Suprapubic skin (tissue), 4 donors: ENCODE measurements at places on chromosomes 5 and 9.
A peak's percentile ranks its signal among the peaks of the same experiment; 100 is the strongest.

DNA sequence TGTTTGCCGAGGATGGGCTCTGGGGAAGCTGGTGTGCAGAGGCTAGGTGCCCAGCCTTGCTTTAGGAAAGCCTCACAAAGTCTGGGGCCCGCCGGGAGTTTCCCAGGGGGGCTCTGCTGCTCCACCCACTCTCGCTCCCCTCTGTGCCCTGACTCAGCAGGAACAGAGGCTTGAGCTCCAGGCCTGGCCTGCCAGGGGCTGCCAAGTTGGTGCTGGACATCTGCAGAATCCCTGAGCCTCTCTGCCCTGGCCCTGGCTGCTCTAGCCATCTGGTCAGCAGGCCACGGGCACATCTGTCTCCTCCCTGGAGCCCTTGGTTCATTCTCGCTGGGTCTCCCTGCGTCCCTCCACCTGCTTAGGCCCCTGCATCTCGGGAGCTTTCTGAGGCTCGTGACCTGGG lies 647 bp upstream of the ADAMTSL2 start:
- DNase-seq, result no peak

DNA sequence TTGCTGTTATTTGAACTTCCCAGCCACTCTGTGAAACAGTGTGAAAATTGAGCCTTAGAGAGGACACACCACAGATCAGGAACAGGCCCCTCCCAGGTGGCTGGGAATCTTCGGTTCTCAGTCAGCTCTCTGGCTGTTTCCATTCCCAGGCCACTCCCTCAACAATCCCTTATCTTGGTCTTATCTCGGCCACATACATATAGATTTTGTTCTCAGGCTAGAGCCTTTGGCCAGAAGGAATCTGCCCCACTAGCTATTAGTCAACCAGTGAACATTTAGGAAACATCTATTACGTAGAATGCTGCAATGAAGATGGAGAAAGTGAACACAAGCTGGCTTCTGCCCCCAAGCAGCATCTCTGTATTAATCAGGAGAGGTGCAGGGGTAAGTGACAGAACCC lies 21.0 kb upstream of the WWC1 start:
- no peak for DNase-seq

DNA sequence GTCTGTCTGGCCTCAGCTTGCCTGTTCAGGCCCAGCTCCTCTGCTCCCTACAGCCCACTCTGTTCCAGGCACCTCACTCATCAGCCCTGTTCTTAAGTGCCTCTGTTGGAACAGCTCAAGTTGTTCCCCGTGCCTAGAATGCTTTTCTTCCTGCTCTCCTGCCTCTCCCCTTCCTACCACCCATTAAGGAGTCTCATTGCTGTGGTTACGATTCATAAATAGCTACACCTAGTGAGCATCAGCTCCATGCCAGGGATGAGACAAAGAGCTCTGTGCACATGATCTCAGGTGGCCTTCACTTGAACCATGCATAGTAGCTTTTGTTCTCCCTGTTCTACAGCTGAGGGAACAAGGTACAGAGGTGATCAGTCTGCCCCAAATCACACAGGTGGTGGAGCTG lies 54.3 kb downstream of the PSD2 start:
- no peak for DNase-seq

- no peak for DNase-seq
Measured at GRCh38 chr9:23747088-23748075, 78.7 kb downstream of the ELAVL2 start.

- DNase-seq, result no peak
Measured at GRCh38 chr5:72468606-72469005, 38.6 kb downstream of the ZNF366 start.

GRCh38 chr5:10633271-10634049 lies 69.6 kb downstream of the ANKRD33B start:
- DNase-seq, result peak; percentile 63

- no peak for DNase-seq
Measured at GRCh38 chr9:89006996-89007967, 16.0 kb downstream of the S1PR3 start.

GRCh38 chr9:87831159-87831558 lies 51.5 kb upstream of the SPATA31E1 start:
- DNase-seq, result no peak

GRCh38 chr9:4182831-4183230 lies 117.0 kb downstream of the GLIS3 start:
- no peak for DNase-seq

DNA sequence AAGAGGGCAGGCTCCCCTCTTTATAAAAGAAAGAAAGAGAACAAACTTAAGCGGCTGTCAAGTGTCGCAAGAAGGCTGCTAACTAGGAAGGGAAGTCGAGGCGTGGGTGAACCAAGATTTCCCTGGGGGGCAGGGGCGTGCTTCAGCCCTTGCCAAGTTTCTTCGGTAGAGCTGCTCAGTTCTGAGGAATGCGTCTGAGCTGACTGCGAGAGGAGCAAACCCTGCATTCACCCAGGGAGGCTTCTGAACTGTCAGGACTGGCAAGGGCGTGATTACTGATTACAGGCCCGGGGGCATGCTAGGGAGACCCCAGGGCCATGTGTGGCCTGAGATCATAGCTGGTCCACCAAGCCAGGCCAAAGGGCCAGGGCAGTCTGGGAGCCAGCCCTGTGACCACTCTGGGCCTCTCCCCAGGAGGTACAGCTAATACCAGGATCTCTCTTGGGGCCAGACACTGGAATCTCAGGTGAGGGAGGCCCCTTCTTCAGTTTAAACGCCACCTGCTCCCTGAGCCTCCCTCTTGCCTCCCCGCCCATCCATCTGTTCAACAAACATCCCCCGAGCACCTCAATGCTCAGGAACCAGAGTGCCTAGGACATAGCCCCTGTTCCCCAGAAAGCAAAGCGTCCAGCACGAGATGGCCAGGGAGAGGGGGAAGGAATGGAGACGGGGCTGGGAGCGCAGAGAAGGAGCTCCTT lies 30.9 kb downstream of the SARDH start:
- DNase-seq, result peak; percentile 37

DNA sequence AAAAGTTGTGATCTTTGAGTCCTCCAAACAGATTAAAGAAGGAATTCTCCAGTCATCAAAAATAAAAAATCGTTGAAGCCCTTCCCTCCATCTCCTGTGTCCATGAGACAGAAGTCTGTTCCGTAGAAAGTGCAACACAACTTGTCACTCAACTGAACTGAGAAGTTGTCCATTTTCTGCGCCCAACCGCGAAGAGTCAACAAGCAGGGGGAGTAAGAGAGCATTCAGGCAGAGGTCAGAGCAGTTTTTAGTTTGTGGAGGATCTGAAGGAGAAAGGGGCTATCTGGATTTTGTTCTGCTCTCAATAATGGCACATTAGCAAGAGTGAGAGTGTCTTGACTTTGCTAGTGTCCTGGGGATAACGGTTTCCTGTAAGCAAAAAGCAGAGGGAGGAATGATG lies 303.9 kb downstream of the ICE1 start:
- no peak for DNase-seq

DNA sequence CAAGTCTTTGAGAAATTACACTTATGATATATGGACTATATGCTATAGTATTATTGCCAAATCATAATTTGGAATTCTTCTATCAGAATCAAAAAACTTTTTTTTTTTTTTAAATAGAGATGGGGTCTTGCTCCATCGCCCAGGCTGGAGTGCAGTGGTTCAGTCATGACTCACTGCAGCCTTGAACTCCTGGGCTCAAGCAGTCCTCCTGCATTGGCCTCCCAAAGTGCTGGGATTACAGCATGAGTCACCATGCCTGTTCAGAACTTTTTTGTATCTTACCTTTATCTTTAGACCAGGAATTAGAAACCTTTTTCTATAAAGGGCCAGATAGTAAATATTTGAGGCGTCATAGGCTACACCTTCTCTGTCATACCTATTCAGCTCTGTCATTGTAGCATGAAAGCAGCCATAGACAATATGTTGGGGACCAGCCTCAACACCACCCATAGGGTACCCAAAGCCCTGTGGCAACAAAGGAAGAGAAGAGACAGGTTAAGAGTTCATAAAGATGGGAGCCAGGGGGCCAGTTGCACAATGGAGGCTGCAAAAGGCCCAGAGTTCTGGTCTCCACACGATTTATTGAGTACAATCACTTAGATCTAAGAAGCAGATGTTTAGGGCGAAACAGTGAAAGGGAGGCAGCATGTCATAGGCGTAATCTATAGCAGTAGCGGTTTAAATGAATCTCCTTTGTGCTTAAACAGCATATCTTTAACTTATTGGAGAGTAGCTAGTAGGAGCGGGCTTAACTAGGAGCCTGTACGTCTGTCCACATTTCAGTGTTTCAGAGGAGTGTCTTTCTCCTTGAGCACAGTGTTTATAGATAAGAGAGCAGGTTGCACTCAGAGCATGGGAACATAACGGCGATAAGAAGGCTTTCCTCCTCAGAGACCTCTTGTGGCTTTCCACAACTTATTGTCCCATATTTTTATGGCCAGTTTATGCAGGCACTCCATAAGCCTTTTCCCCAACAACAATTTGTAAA lies 12.5 kb downstream of the ECM2 start:
- DNase-seq, result no peak
